ENCODE measurements at places on chromosomes 6 and 20.

DNA sequence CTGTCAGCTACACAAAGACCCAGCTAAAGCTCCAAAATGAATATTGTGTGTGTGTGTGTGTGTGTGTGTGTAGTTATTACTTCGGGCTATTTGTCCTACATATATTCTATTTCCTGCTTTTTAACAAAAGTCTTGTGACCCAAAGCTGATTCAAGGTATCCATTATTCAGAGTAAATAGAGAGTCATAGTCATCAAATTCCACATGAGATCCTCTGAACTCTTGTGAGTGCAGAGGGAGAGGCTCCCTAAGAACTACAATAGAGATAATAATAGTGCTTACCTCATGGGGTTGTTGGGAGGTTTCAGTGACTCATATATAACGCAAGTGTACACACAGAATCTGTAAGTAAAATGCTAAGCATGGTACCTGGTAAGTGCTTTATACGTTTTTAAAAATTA, 95.6 kb upstream of the SHLD1 start:
- DNase-seq, result peak; percentile 93

GRCh38 chr20:48584391-48585060, 243.3 kb downstream of the PREX1 start:
- no peak for DNase-seq

DNA sequence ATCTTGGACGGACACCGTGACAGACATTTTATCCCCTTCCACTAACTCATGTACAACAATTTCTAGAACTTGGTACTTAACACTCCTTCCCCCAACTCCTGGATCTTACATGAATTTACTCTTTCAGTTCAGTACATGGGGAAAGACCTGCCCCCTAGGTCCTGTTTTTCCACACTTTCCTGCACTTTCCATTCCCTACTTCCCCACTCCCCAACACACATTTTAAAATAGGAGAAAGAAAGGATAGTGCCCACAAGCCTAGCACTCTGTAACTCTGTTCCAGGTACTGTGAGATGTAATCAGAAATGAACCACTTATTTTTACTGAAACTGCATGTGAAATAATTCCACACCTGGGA, 1.3 kb downstream of the ADGRG6 start:
- DNase-seq, result no peak

DNA sequence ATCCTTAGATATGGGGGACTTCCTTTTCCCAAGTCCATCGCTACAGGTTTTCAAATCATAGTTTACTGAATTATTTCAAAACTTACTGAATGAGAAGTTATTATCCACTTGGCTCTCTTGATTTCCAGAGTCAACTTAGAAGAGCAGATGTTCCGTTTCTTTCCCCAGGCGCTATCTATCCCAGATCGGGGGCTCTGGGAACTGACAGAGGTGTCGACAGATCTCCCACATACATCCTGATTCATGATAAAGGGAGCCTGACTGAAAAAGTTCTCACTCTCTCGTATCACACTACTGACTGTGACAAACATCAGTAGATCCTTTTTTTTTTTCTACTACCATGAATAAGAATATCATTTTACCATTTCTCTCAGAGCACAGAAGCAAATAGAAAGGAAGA, 654.8 kb downstream of the RNF144B start:
- no peak for DNase-seq

- DNase-seq, result peak; percentile 47
These were observed 19.4 kb upstream of the CCN5 start for GRCh38 chr20:44695674-44696300.

GRCh38 chr20:219290-220115, 7.6 kb upstream of the DEFB129 start:
- DNase-seq, result peak; percentile 22

GRCh38 chr20:50850721-50851286, 55.9 kb downstream of the BCAS4 start:
- DNase-seq, result no peak

DNA sequence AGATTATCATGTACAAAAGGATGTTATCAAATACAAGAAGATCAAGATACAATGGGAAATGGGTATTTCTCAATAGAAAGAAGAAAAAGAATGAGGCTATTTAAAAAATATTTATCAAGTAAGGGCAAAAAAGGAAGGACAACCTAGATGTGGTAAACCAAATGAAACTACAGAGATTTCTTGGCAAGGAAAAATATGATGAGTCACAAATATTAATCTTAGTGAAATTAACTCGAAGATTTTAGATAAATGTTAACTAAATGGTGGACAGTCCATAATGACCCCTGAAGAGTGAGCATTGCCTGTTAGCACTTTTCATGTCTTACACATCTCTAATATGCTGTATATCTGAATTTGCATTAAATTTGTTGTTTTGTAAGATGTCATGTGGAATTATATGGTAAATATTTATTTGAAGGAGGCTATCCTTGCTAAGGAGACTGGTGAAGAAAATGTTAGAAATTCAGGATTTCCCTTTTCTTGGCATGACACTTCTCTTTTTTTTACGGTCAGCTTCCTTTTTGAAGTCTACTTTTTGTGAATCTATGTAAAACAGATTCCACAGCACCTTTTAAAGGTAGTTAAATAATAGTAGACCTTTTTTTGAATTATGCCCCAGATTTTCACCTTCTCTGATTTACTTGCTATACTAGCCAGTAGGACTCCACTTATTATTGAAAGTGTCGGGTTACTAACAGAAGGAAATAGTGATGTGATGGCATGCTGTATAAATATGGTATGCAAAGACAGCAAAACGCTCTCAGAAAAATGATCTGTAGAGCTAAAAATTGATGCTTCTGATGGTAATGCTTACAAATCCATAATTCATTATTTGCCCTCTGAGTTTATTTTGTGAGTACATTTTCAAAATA, 120.5 kb downstream of the HIVEP1 start:
- peak; percentile 65 for DNase-seq

DNA sequence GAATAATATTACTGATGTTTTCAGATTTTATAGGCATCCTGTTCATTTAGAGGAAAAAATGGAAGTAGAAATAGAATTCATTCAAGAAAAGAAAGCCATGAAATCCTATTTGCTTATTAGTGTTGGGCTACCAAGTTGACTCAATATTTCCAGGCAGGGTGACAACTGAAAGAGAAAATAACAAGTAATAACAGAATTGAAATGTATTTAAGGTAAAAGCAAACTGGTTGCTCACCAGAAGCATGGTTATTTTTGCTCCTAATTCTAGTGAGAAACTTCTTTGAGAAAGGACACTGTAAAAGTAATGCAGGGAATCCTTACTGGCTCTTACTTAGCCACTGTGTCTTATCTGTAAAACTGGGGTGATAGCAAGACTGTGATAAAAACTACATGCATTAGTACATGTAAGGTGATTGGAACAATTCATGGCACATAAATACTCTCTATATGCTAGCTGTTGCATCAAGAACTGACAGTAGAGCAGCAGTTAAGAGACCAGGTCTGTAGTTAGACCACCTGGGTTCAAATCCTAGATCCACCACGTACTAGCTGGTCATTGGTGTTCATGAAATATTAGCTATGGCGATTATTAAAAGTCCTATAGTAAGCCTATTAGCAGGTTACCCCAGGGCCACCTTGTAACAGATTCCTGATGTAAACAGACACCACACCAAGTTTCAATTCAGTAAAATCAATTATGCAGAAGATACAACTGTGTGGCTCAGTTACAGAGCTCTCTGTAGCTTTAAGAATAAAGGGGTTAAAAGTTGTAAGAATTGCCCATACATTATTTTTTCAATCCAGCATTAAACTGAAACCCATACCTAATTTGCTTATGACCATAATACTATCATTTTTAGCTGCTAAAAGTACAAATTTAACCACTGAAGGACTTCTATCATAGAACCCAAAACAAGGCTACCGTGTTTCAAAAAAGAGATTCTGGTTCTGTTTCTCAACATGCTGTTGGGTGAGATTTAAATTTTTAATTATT, 159.2 kb upstream of the COL21A1 start:
- no peak for DNase-seq

DNA sequence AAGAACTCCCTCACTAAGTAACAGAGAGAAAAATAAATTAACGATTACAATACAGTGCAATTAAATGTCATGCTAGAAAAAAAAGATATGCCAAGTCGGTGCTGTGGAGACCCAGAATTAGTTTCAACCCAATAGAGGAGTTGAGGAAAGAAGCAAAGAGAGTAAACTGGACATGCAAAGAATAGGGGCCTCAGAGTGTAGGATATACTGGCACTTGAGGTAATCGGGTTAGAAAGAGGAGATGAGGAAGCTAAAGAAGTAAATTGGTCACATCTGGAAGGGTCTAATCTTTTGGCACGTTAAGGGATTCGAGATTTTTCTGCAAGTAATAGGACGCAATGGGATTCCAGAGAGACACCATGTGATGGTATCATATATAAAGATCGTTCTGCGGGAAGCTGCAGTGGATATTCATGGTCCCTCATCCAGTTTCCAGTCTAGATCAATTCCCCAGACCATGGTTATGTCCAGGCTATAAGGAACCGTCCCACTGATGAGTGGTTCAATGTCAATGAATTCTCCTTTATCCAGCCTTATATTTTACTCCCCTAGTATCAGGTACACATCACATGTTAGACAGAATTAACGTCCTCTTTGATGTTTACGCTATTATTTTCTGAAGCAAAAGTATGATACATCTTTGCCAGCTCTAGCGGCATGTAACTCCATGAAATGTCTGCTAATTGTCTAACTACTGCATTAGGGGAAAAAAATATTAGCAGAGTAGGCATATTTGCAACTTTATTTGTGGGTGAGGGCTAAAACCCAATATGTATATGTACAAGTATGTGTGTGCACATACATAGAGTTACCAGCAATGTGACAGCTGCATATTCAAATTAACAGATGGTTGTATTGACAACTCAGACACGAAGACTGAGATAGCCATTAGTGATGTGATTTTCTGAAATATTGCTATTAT, 1.1 kb upstream of the TBC1D32 start:
- DNase-seq, result no peak

DNA sequence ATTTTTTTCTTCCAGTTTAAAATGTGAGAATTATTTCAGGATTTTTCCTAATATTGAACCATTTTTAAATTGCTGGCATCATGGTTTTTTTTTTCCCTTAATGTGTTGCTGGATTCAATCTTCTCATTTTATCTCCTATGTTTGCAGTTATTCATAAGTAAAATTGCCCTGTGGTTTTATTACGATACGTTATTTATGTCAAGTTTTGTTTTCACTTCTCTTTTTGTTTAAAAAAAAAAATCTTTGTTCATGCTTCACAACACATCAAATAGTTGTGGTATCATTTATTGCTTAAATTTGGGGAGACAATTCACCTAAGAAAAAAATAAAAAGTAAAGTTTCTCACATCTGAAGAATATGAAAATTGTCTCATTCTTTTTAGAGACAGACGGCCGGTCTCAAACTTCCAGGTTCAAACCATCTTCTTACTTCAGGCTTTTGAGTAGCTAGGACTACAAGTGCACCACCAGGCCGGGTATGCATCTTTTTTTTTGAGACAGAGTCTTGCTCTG, 239.3 kb upstream of the ID4 start:
- DNase-seq, result no peak

DNA sequence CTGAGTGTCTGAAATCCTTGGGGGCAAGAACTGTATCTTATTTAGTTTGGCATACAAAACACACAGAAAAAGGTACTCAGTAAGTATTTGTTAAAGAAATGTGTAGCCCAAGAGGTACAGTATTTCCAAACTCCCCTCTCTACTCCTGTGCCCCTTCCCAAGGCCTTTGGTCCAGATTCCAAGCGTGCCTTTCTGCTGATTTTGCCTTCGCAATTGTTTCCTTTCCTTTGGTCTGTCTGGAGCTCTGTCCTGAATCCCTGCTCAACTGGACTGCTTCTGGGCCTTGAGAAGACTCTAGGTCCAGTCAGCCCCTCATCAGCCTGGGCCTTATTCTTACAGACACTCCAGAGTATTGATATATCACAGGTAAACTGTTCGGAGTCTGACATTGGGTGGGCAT, 122.2 kb upstream of the SYNCRIP start:
- peak; percentile 5 for DNase-seq

DNA sequence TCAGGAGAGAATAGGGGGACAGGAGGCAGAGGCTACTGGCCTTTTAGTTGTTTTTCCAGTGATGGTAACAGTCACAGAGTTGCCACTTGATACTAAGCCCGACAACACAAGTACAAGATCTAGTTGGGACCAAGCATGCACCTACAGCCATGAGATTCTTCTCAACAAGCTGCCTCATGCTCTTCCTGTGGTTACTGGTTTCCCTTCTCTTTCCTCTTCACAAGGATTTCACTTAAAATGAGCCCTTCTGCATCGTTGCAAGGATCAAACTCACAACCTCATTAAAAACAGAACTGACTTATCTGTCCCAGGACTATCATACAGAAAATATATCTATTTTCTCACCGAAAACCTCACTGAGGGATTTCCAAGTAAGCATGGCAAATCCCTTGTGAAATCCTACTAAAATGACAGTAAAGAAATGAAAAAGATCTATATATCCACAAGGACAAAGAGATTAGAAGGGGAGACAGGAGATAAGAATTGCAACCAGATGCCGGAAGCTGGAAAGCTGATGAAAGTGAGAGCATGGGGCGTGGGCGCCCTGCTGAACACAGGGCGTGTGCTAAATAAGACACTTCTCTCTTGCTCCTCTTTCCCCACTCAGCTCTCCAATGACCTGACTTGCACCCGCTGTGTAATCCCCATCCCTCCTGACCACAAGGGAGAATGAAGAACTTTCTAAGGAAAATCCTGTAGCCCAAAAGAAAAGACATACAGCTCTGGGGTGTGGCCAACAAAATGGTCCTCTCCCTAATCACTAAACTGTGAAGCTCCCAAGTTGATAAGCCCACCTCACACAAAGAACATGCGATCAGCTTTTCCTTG, 13.4 kb downstream of the MTFR2 start:
- no peak for DNase-seq
